ENCODE measurements at places on chromosomes 3 and 15. TPM values are rescaled to one million over a fixed set of nuclear protein-coding genes. Genes with fewer than 3 reads are reported as not detected.

DNA sequence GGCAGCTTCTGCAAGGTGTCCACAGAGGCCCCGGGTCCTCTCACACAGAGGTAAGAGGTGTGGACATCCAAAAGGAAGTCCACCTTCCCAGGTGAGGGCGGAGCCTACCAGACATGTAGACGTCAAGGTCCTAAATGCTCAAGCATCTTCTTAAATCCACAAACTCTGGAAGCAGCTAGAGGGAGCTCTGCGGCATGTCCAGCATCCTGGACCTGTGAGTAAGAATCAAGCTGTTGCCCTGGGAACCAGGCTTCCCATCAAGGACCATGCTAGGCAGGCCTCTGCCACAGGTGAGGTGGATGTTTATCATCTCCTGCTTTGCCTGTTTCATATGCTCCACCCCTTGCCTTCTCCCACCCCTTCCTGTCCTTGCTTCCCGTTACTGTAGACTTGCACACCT is 368.2 kb downstream of the GABRG3 start:
- H3K4me1 ChIP-seq = no peaks in the 10 kb centered on the region
- H3K4me3 ChIP-seq = no peak overlapping the region
- H3K27ac ChIP-seq = no peak overlapping the region
- no peak for DNase-seq
- no peaks in the 10 kb centered on the region for H3K36me3 ChIP-seq
- H3K27me3 ChIP-seq = no peaks in the 10 kb centered on the region

- no peaks in the 10 kb centered on the region for H3K4me1 ChIP-seq
- H3K4me3 ChIP-seq = no peak overlapping the region
- no peaks in the 10 kb centered on the region for H3K27me3 ChIP-seq
- H3K36me3 ChIP-seq = no peaks in the 10 kb centered on the region
These were observed 16.7 kb downstream of the PATL2 start for GRCh38 chr15:44694416-44694815.

DNA sequence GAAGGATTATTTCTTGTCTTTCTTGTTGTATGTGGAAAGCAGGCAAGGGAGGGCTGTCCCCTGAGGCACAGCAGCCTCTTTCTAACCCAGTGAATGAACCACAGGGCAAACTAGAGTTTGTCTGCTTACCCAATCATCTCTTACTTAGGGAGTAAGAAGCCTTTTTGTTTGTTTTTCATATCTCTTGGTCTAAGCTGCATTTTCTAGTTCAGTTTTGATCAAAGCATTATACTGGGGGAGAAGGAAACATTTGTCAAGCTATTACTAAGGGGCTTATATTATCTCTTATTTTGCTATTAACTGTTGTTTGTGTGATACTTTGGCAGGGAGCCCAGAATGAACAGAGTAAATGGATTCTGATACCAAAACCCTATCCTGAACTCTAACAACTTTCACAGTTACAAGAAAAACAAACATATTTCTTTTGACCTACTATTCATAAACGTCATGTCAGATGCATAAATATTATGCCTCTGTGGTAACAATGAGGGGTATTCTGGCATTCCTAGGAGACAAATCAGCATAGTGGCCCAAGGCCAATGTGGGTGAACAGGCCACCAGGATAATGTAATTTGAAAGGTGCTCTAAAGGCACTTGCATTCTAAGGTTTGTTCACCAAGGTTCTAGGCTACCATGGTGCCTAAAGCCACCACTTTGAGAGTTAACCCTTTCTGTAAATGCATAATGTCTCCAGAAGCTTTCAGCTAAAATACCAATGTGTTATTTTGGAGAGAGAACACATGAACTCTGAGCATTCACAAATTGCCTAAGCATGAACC is 271.6 kb upstream of the ZPLD1 start:
- H3K4me3 ChIP-seq = no peak overlapping the region
- peaks cover 14% of the 10 kb centered on the region for H3K4me1 ChIP-seq
- no peaks in the 10 kb centered on the region for H3K36me3 ChIP-seq
- DNase-seq = no peak

- no peak for DNase-seq
- no peak overlapping the region for H3K27ac ChIP-seq
- no peaks in the 10 kb centered on the region for H3K36me3 ChIP-seq
- no peaks in the 10 kb centered on the region for H3K27me3 ChIP-seq
- H3K4me3 ChIP-seq = no peak overlapping the region
These were observed 23.8 kb downstream of the STIMATE start for GRCh38 chr3:52873433-52874159.

DNA sequence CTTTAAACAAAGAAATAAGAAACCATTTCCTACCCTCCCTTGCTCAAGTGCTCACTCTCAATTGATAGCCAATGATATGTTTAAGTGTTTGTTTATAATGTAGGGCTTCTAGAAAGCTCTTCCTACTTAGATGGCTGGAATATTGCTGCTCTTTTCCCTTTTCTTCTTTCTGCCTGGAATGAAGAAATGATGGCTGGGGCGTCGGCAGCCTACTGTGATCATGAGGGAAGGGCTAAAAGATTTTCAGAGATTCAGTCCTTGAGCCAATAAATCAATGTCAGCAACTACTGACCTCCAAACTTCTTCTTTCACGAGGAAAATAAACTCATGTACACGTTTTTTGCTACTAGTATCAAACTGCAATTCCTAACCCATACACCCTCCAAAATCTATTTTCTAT is 2.1 kb upstream of the GPR27 start:
- H3K4me3 ChIP-seq = no peak overlapping the region
- H3K27me3 ChIP-seq = no peaks in the 10 kb centered on the region
- DNase-seq = no peak
- H3K36me3 ChIP-seq = no peaks in the 10 kb centered on the region
- peaks cover 15% of the 10 kb centered on the region for H3K4me1 ChIP-seq

DNA sequence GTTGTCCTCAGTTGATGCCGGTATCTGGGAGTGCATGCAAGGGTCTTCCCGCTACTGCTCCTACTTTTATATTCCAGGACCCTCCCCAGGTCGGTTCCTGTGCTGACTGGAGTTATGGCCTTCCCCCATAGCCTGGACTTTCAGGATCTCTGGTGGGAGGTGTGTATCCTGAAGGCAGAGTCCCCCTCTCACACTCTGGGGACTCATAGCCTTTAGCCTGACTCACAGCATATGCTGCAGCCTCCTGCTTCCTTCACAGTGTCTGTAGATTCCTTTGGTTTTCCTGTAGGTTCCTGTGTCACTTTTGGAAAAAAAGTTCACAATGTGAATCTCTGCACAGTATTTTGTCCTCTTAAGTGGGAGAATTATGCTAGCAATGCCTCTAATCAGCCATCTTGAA is 180.6 kb upstream of the RBMS3 start:
- no peaks in the 10 kb centered on the region for H3K4me1 ChIP-seq
- H3K27me3 ChIP-seq = no peaks in the 10 kb centered on the region
- no peak for DNase-seq
- no peak overlapping the region for H3K27ac ChIP-seq
- no peak overlapping the region for H3K4me3 ChIP-seq

DNA sequence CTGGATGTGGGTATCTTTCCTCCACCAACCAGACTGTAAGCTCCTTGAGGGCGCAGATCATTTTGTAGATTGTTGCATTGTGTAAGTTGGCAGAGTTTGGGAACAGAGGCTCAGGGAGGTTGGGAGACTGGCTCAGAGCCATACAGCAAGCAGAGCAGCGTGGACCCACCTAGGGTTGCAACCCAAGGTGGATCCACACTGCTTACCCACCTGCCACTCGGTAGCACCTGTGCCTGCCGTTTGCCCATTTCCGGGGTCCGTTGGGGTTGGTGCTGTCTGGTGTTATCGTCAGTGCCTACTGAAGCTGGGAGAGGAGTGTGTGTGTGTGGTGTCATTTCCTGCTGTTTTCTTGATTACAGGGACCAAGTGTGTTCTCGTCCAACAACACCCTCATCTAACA is 19.0 kb downstream of the SMAD6 start:
- no peak overlapping the region for H3K4me3 ChIP-seq
- no peaks in the 10 kb centered on the region for H3K4me1 ChIP-seq
- DNase-seq = no peak
- no peak overlapping the region for H3K27ac ChIP-seq
- peaks cover 8% of the 10 kb centered on the region for H3K36me3 ChIP-seq
- H3K27me3 ChIP-seq = no peaks in the 10 kb centered on the region

- no peak overlapping the region for H3K4me3 ChIP-seq
- H3K4me1 ChIP-seq = no peaks in the 10 kb centered on the region
- no peaks in the 10 kb centered on the region for H3K27me3 ChIP-seq
- no peak overlapping the region for H3K27ac ChIP-seq
These were observed 23.0 kb upstream of the SSUH2 start for GRCh38 chr3:8667463-8668091.

DNA sequence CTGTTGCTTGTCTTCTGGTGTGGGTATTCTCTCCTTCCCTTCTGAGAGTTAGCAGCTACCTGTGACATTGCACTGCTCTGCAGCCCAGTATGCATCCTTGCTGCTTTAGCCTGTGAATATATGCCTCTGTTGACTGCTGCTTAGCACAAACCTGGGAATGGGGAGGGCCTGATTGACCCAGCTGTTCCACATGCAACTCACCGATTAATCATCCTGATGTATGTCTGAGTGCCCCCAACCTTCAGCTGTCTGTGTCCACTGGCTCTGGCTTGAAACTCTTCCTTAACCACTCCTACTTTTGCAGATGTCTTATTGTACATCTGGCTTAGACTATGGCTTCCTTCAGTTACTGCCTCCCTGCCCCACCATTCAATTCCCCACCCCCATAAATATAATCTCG is 119.1 kb downstream of the RASA2 start:
- peak overlapping the region; percentile 90 for H3K27ac ChIP-seq
- peaks cover 19% of the 10 kb centered on the region for H3K4me1 ChIP-seq
- H3K27me3 ChIP-seq = no peaks in the 10 kb centered on the region

DNA sequence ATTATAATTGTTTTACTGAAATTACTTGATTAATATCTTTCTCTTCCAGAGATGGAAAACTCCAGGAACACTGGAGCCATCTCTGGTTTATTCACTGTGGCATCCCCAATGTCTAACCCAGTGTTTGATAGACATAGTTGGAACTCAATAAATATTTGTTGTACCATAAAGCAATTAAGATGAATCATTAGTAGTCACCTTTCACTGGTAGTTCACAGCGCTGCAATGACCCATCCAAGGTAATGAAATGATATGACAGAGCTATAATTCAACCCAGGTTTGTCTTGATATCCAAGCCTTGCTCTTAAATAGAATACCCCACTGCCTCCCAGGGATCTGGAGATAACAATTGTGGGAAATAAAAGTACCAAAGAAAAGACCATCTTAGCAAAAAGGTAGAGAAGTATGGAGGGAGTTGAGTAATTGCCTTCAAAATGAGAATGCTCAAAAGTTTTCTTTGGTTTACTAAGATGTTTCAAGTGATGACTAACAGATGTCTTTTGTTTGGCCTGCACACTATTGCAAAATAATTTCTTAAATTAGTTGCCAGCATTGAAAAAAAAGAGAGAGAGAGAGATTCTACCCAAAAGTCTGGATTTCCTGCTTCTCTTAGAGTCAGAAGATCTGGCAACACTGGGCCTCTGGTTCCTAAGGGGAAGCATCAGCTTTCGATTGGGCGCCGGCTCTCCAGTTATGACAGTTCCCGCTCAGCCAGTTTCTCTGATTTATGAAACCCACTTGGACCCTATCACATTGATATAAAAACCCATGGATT is 348.5 kb downstream of the ERC2 start:
- peak; percentile 71 for DNase-seq
- H3K4me3 ChIP-seq = no peak overlapping the region
- H3K27ac ChIP-seq = no peak overlapping the region
- H3K36me3 ChIP-seq = no peaks in the 10 kb centered on the region
- no peaks in the 10 kb centered on the region for H3K27me3 ChIP-seq
- H3K4me1 ChIP-seq = no peaks in the 10 kb centered on the region

- no peaks in the 10 kb centered on the region for H3K27me3 ChIP-seq
These were observed 14.1 kb upstream of the RPS17 start for GRCh38 chr15:82554351-82554750.

DNA sequence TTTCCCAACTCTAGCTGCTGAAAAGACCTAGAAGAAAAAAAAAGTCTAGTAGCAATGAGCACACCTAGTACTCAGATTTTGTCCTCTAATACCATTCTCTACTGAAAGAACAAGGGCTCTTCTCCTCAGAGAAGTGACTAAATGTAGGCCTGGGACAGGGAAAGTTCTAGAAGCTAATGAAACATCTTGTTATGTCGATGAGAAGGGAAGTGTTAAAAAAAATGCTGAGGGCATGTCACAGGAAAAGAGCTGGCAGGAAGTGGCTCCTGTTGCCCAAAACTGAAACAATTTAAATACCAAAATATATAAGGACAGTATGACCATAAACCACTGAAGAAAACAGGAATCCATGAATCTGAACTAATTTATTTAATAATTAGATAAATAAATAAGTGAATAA is 581.4 kb upstream of the TBL1XR1 start:
- H3K4me1 ChIP-seq = peaks cover 42% of the 10 kb centered on the region
- no peaks in the 10 kb centered on the region for H3K27me3 ChIP-seq
- H3K36me3 ChIP-seq = no peaks in the 10 kb centered on the region
- DNase-seq = no peak

- peak overlapping the region; percentile 61 for H3K4me3 ChIP-seq
- H3K27ac ChIP-seq = peak overlapping the region; percentile 92
- H3K4me1 ChIP-seq = peaks cover 41% of the 10 kb centered on the region
- H3K27me3 ChIP-seq = no peaks in the 10 kb centered on the region
- DNase-seq = no peak
These were observed 448 bp upstream of the KBTBD12 start for GRCh38 chr3:127914584-127914983.

DNA sequence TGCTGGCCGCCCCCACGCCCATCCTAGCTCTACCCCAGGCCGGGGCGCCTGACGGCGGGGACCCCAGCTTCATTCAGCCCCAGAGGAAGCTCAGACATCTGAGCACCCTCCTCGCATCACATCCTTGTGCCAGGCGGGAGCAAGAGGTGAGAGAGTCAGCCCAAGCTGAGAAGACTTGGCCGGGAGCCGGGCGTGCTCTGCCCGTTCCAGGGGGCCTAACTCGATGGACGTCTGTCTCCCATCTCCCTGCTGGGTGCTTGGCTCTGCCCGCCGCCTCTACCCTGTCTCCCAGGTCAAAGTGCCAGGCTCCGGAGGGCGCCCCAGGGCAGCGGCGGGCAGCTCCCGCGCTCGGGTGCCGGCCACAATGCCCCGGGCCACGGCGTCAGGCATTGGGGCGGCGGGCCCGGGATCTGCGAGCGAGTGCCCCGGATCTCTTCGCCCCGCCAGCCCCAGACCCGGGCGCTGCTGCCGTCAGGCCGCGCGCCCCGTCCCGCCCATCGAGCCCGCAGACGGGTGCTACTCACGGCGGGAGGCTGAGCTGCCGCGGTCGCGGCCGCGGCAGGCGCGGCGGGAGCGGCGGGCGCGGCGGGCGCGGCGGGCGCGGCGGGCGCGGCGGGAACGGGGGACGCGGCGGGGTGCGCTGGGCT is 388 bp downstream of the DAPK2 start:
- no peaks in the 10 kb centered on the region for H3K36me3 ChIP-seq
- peaks cover 19% of the 10 kb centered on the region for H3K4me1 ChIP-seq
- peak overlapping the region; percentile 53 for H3K4me3 ChIP-seq

- H3K4me3 ChIP-seq = no peak overlapping the region
- peak; percentile 37 for DNase-seq
- H3K4me1 ChIP-seq = no peaks in the 10 kb centered on the region
- H3K36me3 ChIP-seq = no peaks in the 10 kb centered on the region
- no peaks in the 10 kb centered on the region for H3K27me3 ChIP-seq
These were observed 62.7 kb upstream of the TRAK1 start for GRCh38 chr3:42028474-42028873.

The PP2D1 gene
- not detected for total RNA-seq

The ACY1 gene
- total RNA-seq = 1.4 TPM

The CLDN16 gene
- total RNA-seq = not detected

The IMPG2 gene
- total RNA-seq = 0.66 TPM

The C3orf22 gene
- total RNA-seq = not detected
